Epithelial cell of esophagus (primary cell): ENCODE measurements at places on chromosomes 2 and 18.

GRCh38 chr18:78861706-78862105 lies 117.9 kb upstream of the SALL3 start:
- no peak for DNase-seq

DNA sequence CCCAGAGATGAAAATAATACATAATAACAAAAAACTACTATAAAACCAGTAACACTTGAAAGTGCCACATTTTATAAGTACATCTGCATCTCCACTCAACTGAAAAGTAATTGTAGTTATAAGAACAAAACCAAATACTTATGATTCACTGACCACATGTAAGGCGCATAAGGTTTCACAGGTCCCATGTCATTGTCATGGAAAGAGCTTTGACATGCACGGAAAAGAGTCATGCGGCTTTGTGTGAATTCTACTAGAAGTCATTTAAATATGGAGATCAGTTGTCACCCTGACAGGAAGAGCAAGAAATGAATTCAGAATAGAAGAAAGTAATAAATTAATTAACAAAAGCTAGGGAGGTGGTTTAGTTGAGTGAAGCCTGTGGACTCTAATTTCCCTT lies 459.1 kb downstream of the CDH2 start:
- DNase-seq = no peak

DNA sequence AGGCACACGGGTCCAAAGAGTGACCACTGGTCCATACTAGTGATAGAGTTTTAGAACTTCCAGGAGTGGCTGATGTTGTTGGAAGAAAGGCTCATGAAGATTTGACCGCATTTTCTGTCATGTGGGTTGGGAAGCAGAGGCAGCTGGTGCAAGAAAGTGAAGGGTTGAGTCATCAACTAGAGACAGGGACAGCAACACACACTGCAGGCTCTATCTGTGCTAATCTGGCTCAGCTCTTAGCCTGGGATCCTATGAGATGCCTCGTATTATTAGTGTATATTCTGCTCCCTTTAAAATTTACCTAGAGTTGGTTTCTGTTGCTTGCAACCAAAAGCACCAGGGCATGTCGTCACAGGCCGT lies 2.5 kb upstream of the SH3RF3 start:
- DNase-seq = peak; percentile 71

DNA sequence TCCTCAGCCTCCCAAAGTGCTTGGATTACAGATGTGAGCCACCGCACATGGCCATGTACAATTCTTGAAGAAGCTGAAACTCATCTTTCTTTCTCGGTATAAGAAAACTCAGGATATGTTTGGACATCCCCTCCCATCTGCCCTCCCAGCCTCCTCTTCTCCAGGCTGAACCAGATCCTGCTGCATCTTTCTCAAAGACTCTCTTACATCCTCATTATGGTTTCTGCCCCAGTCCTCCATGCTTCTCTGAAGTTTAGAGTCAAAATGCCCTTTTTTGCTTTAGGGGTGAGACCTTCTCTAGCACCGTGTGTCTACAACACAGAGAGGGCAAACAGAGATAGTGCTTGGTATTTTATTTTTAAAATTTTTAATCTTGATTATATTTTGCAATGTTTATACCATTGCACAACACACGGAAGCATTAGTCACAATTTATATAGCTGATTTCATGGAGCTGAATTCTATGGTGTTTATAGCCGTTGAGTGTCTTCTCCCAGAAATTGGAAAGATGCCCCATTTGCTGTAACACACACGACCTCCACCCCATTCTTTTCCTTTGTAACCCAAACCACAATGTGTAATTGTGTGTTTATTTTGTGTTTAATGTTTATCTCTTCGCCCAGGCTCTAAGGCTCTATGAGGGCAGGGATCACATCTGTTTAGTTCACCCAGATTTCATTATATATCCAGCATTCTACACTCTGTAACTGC lies 206.0 kb upstream of the TNP1 start:
- peak; percentile 82 for DNase-seq

DNA sequence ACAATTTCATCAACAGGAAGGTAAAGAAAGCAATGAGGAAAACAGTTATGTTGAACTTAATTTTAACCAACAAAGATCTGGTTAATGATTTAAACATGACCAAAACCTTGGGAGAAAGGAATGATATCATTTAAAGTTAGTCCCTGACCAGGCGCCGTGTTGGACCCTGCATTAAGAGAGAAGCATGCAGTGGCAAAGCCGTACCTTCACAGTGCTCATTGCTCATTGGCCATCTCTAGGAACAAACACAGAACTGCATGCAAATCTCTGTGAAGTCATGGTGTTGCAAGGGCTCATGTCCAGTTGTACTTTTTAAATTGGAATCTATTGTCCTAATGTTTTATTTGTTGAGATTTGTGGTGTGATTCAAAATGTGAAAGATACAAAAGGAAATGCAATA lies 12.0 kb upstream of the SRBD1 start:
- no peak for DNase-seq

- DNase-seq = peak; percentile 59
These were observed 43.2 kb upstream of the UBE2F start for GRCh38 chr2:237923481-237924163.

- DNase-seq = peak; percentile 6
These were observed 654.7 kb upstream of the FANCL start for GRCh38 chr2:58895857-58896256.
